SHP77 treated with DMSO at 0.1 percent for 48 hours (cell line): ENCODE measurements at places on chromosomes 12 and 14.

DNA sequence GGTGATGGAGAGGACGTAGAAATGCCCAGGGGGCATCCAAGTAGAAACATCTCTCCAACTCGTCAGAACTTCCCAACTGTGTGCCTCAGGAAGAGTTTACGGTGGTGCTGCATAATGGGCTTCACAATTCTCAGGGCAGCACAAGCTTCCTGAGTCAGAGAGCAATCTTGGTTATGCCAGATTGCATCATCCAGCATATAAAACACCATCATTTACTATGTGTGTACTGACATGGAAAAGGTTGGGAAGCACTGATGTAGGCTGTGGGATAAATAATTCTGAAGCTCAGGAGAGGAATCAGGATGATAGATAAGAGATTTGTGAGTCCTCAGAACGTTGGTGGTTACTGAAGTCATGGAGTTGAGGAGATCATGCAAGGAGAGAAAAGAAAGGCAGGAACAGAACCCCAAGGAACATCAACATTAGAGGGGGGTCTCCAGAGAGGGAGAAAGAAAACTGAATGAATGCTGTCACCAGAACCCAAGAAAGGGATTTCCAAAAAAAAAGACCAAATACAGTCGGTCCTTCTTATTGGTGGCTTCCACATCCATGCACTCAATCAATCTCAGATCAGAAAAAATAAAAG, 4.7 kb upstream of the NCKAP5L start:
- no peak for DNase-seq

DNA sequence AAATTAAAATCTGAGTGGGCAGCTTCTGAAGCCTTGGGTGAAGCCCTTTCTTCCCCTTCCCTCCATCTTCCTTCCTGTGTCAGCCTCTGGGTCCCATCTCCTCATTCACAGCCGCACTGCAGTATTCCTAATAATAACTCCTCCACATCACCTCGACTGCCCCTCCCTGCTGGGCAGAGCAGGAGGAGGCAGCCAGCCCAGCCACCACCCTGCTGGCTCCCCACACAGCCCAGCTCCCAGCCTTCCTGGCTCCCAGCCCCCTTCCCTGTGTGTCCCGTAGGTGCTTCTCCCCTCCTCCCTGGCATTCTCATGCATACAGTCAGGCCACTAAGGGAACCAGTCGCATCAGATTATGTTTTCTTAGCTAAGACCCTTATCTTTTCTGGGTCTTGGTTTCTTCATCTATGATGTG, 3.7 kb downstream of the IFFO1 start:
- DNase-seq: no peak

DNA sequence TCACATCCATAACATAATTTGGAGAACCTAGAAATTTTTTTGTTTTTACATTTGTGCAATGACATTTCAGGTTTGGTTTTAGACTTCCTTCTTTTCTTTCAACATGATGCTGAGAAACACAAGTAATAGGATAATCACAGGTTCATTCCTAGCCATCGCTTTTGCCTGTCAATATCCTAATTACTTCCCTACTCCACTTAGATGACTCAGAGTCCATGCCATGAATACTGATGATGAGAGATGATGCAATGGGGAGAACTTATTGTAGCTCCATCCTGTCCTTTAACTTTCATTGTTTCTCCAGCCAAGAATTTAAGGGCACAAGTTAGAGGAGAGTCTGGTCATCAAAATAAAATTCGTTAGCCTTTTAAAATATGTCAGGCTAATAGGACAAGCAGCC, 101.3 kb downstream of the PTPRO start:
- no peak for DNase-seq

- no peak for DNase-seq
Observed at GRCh38 chr12:104649217-104649824, 192.6 kb downstream of the CHST11 start.

- no peak for DNase-seq
Observed at GRCh38 chr12:63042646-63043045, 107.7 kb upstream of the PPM1H start.

GRCh38 chr12:6104027-6104426, 20.4 kb downstream of the VWF start:
- DNase-seq: no peak

DNA sequence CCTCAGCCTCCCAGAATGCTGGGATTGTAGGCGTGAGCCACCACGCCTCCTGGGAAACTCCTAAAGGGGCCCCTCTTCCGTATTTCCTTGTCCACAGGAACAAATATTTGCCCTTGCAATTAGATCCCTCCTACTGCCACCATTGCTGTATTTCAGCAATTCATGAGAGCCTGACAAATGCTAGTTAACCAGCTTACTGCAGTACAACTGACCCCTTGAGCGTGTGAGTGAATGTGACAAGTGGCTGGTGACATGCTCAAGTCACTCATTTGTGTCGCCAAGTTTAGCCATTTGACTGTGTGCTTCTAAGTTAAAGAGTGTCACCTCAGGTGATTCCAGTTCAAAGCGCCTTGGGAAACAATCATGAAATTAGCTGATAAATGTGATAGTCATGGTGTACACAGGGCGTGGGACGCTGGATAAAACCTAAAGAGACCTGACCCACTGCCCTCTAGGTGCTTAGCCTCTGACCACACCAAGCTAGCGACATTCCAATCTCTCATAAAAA, 56.1 kb upstream of the MAP1LC3B2 start:
- DNase-seq: no peak

- no peak for DNase-seq
Observed at GRCh38 chr12:127340381-127340780, 926.6 kb upstream of the TMEM132C start.

DNA sequence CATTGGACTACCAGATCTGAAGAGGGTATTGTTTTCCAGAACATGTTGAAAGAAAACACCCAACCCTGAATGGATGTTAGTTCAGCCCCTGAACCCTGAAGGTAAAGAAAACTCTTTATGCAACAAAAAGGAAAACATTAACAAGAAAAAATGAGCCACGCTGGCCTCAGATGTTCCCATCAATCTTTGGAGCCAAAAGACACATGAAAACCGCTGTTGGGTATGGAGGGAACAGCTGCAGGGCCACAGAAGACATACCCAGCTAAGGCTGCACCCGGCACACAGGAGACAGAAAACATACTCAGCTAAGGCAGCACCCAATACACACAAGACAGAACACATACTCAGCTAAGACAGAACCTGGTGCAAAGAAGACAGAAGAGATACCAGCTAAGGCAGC, 51.3 kb upstream of the GALNT9 start:
- no peak for DNase-seq

GRCh38 chr14:97843066-97843465, 1045.9 kb downstream of the VRK1 start:
- DNase-seq: no peak

- no peak for DNase-seq
Observed at GRCh38 chr12:51850965-51851299, 2.4 kb upstream of the FIGNL2 start.

GRCh38 chr14:104728631-104729030, 4.6 kb downstream of the ADSS1 start:
- DNase-seq: no peak

DNA sequence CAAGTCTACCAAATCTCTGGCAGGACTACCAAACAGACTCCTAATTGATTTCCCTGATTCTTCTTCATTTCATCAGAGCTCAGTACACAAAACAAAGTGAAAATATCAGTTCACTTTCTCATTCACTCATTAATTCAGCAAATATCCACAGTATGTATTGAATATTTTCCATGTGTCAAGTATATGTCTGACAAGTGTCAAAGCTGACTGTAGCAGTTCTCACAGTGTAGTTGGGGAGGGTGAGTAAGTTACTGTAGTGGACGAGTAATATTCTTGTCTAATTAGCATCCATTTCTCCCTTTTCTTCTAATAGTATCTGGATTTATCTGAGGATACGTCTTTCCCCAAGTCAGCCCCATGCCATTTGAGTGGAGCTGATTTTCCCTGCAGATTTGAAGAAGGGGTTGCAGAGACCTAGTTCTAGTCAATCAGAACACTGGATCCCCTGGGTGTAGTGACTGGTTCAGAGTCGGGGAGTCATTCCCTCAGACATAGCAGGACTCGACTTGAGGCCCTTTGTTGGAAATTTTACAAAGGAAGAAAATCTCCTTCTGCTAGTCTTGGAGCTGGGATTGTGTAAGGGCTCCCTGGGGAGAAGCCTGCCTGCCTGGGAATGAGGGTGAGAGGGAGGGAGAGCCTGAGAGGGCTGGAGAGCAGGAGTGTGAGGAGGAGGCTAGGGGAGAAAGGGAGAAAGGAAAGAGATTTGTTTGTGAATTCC, 51.4 kb downstream of the GRIP1 start:
- no peak for DNase-seq

GRCh38 chr12:6148061-6148460, 23.6 kb upstream of the VWF start:
- DNase-seq: no peak

DNA sequence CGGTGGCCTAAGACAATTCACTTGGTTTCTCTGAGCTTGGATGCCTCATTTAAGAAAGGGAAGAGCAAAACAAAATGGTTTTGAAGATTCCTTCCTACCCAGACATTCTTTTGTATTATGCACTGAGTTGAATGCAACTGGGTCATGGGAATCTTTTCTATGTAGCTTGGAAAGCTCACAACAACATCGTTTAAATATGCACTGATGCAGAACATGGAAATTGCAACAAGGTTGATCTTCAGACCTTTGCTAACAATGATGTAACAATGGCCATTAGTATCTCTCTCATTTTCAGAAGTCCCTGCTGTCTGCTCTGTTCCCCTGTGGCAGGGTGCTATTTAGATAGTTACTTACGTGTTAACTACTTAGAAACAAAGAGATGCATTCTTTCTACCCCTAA, 30.1 kb upstream of the IGF1 start:
- DNase-seq: no peak

GRCh38 chr12:127263621-127264020, 1003.3 kb upstream of the TMEM132C start:
- no peak for DNase-seq

GRCh38 chr14:71523630-71524319, 408.5 kb upstream of the RGS6 start:
- no peak for DNase-seq

GRCh38 chr14:71270111-71270510, 362.9 kb downstream of the PCNX1 start:
- DNase-seq: no peak

GRCh38 chr14:101979666-101980065, 15.3 kb downstream of the DYNC1H1 start:
- no peak for DNase-seq

DNA sequence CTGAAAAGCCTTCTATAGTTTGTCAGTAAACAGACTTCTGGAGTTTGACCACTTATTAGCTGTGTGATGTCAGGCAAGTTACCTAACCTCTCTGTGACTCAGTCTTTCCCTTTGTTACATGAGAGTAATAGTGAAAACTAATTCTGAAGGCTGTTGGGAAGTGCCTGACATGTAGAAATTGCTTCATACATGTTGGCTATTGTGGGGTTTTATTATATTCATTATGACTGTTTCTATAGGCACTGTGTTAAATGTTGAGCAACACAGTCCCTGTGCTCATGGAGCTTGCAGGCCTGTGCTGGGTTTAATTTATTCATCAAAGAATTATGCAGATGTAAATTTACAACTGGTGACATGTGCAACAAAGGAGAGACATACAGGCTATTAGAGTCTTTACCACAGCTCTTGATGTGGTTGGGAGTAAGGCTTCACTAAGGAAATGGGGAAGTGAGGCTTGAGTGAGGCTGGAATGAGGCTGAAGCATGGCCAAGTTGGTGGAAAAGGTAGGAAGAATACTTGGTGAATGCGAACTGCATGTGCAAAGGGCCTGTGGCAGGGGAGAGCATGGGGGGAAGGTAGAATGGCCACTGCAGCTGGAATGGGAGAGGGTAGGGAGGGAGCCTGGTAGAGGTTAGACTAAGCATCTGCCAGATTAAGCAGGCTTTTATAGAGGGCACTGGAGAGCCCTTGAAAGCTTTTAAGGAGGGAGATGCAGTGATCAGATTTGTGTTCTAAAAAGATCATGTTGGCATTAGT, 236.4 kb upstream of the CRY1 start:
- DNase-seq: no peak

GRCh38 chr14:101102875-101103274, 199.4 kb upstream of the RTL1 start:
- DNase-seq: no peak

DNA sequence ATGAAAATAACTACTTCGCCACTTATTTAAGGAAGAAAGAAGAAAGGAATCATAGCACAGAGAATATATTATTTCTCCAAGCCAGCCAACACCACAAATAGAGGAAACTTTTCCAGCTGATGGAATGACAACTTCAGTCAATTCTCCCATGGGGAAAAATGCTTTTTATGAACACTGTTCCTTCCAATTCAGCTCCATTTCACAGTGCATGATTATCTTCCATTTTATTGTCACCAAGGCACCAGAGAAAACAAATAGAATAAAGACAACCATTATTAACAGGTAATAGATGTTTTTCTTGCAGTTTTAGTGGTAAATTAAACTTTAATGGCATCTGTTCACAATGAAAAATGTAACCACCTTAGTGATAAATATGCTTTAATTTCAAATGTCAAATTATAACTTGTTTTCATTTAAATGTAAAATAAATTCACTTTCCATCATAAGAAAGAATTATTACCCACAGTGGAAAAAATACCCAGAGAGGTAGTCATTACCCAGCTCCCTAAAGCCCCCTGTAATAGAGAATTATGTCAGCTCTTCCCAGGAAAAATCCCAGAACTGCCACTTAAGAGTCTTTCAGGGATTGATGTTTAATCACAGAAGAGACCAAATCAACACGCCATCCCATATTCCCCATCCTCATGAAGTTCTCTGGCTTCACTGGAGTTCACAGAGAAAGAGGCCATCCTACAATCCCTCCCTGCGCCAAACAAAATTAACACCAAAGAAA, 828.3 kb upstream of the TMEM132C start:
- no peak for DNase-seq

DNA sequence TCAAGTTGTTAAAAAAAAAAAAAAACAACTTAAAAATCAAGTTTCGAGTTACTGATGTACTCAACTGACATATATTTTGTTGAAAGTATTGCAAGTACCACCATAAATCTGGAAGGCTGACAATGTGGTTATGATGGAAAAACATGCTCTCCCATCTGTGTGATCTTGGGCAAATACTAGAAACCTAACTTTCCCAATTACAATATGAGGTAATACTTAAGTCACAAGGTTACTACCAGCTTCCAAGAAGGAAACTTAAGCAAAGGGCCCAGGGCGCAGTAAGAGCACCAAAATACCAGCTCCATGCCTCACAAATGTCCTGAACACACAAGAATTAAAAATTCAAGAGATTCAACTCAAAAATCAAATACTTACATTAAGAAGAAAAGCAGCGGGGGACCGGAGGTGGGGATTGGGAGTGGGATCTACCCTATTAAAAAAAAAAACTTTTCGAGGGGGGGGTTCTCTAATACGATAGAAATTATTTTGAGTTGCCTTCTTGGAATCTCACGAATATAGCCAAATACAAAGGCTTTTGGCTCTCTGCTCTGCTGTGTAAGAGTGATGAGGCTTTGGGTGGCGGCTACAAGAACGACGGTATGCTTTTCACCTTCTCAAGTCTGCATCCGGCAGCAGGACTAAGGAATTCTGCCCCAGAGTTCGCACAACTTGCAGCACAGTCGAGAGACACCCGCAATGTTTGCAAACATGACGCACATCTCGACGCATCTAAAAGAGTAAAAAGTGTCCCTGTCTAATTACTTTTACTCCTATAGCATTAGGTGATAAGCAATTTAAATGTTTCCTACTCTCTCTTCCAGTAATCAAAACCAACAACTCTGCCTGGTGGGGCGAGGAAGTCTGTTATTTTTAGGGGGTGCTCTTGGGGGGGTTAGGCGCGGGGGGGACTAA, 1.1 kb downstream of the SAV1 start:
- no peak for DNase-seq

GRCh38 chr12:115322275-115322674, 638.3 kb upstream of the TBX3 start:
- DNase-seq: no peak
